ENCODE measurements at places on chromosomes 6 and 20.

DNA sequence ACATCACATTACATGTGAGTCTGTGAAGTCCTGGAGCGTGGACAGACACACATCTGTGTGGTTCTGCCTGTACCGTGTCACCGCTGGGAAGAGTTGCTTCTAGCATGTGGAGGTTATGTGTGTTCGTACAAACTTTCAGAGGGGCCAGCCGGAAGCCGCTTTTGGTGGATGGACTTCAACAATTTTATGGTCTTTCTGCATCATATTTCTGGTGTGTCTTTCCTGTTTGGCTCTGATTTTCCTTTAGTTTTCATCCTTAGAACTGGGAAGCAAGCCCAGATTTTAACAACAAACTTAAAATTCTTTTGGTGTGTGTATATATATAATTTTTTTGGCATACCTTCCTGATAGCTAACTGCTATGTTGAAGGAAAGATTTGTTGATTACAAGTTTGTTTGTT, 71.2 kb downstream of the TIAM2 start:
- no peak for DNase-seq

DNA sequence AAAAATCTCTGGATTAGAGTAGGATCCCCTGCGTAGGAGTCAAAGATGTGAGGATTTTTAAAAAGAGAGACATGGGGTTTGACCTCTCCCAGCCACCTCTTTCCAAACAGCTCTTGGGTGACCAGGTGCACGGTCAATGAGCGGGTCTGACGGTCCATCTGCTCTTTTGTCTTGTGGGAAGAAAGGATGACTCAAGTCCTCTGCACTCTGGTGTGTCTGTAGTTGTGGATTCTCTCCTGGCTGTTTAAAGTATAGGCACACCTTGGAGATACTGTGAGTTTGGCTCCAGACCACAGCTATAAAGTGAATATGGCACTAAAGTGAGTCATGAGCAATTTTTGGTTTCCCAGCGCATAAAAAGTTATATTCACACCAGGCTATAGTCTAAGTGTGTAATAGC, 209.8 kb downstream of the BMP7 start:
- no peak for DNase-seq

GRCh38 chr6:155221086-155221485, 42.7 kb upstream of the CLDN20 start:
- no peak for DNase-seq

DNA sequence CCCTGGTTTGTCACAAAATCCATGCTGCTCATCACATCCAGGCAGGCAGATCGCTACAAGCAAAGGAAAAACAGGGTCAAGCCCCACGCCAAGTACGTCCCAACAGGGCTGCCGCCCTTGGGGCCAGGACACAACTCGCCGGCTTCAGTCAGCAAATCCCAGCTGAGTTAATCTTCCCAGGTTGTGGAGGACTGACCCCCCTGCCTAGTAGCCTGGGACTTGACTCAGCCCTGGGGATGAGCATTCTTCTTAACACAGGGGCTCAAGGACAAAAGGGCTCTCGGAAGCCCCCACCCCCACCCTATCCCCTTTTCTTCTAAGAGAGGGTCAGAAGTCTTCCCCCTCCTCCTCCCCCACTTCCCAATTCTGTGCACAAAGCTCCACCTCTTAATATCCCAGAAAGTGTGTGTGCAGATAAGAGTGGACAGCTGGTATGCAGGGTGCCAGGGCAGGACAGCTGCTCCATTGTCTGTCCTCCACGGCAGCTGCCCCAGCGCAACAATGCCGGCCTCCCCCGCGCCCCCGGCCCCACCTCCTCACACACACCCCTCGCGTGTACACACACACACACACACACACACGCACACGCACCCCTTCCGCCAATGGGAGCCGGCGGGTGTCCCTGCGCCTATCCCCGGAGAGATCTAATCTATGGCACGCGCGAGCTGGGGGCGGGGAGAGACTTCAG, 4.5 kb downstream of the DLL1 start:
- DNase-seq, result no peak

- no peak for DNase-seq
These were observed 21.9 kb downstream of the SAMD5 start for GRCh38 chr6:147530132-147531060.

DNA sequence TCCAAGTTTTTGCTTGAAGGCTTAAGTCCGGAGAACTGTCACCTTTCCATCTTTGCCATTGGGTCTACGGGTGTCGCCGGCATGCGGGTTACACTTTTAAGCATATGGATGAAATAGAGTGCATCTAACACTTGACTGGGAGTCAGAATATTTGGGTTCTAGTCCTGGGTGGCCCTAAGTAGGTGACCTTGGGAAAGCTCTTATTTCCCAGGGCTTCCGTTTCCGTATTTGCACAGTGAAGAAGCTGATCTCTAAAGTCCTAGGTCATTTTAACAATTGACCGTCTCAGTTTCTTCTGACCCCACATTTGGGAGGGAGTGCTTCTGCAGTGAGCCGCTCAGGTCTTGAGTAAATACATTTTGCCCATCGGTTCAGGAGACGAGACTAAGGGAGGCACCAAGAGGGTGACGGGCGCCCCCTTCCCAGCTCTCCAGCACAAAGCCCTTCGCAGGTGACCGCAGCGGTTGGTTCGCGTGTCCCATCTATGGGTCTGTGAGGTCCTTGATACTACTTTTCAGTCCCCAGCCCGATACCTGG, 651 bp upstream of the BLTP3A start:
- DNase-seq, result peak; percentile 4

Measured in T follicular helper cell (primary cell).